ENCODE measurements at places on chromosomes 1 and 21.

- no peaks in the 10 kb centered on the region for H3K36me3 ChIP-seq
- no peak overlapping the region for H3K4me3 ChIP-seq
Measured at GRCh38 chr1:33433509-33434362, 2.8 kb upstream of the PHC2 start.

DNA sequence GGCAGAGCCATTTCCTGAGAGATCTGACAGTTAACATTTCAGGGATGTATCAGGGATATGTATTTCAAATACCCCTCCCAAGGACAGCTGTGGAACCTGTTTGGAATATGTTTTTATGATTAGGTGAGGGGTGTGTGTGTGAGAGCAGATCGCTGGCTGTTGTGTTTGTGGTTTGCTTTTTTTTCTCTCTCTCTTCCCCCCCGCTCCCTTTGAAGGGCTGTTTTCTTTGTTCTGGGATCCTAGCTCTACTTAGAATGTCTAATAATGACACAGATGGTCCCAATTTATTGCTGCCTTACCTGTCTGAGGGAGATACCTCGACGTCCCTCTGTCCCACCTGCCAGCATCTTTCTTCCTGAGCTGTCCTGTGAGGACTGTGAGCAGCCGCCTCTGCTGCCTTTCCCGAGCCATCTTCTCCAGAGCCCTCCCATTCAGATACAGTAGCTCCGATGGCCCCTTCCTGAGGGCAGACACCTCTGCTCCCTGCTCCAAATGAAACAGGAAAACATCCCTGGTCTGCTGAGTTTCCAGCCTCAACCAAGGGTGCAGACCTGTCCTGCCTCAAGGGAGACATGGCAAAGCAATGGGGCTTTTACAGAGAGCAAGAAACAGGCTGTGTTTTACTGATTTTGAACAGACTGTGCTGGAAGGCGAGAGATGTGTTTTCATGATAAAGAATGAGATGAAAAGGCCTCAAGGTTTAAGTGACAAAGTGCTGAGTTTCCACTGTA is 138.0 kb upstream of the TNR start:
- DNase-seq: no peak
- H3K4me1 ChIP-seq: no peaks in the 10 kb centered on the region
- H3K4me3 ChIP-seq: no peak overlapping the region
- no peaks in the 10 kb centered on the region for H3K27me3 ChIP-seq
- no peak overlapping the region for H3K27ac ChIP-seq
- H3K36me3 ChIP-seq: no peaks in the 10 kb centered on the region

DNA sequence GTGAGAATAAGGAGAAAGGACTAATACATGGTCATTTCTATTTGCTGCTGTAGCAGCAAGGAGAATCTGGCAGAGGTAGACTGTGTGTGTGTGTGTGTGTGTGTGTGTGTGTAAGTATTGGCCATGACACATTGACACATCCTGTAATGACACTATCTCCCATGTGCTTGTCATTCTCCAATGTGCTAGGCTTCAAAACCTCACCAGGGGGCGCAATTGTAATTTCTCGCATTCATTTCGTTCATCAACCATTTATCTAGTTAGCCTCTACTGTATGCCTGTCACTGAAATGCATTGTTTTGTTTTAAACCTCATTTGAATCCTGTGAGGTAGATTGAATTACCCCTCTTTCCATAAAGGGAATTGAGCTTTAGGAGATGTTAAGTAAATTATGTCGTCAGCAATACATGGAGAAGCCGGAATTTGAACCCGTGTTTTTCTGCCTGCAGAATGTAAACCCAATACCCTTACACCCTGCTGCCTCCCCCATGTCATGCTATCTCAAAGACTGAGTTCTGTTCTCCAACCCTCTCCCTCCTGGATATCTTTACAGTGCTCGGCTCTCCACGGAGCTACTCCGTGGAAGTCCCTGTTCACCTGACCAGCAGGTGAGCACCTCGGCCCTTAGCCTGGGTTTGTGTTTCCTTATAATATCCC is 100.8 kb downstream of the UCK2 start:
- H3K4me1 ChIP-seq: no peaks in the 10 kb centered on the region
- H3K4me3 ChIP-seq: no peak overlapping the region
- H3K36me3 ChIP-seq: no peaks in the 10 kb centered on the region
- no peak for DNase-seq

DNA sequence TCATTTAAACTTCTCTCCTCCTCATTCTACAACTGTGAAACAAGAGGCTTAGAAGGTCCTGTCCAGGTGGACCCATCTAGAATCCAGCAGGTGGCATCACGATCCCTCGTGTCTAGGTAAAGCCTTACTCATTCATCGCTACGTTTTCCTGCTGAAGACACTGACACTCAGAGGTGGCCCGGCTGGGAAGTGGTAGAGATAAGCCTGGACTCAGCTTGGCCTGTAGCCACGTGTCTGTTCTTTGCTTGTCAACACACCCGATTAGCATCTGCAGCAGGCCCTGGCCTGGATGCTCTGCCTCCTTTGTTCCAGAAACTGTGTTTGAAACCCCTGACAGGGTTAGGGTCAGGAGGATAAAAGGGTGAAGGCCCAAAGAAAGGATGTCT is 43.4 kb downstream of the PARP1 start:
- H3K4me1 ChIP-seq: peaks cover 22% of the 10 kb centered on the region
- peak; percentile 53 for DNase-seq

DNA sequence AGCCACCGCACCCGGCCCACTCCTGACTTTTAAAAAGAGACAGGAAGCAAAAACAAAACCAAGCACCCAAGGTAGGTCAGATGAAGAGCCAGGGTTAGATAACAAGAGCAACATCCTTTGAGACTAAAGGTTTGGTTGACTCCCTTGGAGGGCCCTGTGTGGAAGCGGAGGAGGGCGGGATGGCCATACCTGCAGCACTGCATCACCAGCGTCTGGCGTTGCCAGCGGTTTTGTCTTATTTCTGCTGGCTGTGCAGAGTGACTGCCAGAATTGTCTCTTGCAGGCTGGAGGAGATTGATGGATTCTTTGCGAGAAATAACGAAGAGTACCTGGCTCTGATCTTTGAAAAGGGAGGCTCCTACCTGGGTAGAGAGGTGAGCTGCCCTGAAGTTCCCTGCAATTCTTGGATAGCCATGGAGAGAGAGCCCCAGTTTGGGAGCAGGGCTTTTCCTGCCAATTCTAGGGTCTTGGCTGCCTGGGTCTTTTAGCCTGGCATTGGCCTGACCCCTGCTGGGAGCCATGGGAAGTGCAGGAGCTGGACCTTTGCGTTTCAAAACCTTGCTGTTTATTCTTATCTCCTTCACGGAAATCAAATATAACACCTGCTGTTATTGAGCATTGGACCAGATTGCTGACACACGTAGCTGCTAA is 24.0 kb downstream of the QSOX1 start:
- peak; percentile 52 for DNase-seq
- H3K4me1 ChIP-seq: peaks cover 30% of the 10 kb centered on the region
- no peak overlapping the region for H3K27ac ChIP-seq
- H3K36me3 ChIP-seq: no peaks in the 10 kb centered on the region
- no peaks in the 10 kb centered on the region for H3K27me3 ChIP-seq
- no peak overlapping the region for H3K4me3 ChIP-seq

- DNase-seq: no peak
- H3K4me1 ChIP-seq: no peaks in the 10 kb centered on the region
- peaks cover 12% of the 10 kb centered on the region for H3K27me3 ChIP-seq
- H3K4me3 ChIP-seq: no peak overlapping the region
- no peak overlapping the region for H3K27ac ChIP-seq
Measured at GRCh38 chr1:157181258-157181657, 43.1 kb upstream of the ETV3 start.

- DNase-seq: no peak
- H3K4me3 ChIP-seq: no peak overlapping the region
- H3K36me3 ChIP-seq: peaks cover 6% of the 10 kb centered on the region
Measured at GRCh38 chr1:30724175-30724574, 790 bp upstream of the MATN1 start.

DNA sequence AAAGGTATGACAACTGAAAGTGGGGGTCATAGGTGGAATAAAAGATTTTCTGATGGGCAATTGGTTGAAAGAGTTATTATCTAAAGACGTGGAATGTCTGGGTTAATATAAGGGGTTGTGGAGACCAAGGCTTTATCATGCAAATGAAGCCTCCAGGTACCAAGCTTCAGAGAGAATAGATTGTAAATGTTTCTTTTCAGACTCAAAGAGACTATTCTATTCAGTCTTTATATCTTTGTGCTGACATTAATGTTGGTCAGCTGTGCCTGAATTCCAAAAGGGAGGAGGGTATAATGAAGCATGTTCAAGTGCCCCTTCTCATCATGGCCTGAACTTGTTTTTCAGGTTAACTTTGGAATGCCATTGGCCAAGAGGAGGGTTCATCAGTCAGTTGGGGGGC is 145.3 kb downstream of the SETD4 start:
- no peaks in the 10 kb centered on the region for H3K4me1 ChIP-seq
- no peaks in the 10 kb centered on the region for H3K36me3 ChIP-seq
- no peak overlapping the region for H3K27ac ChIP-seq

DNA sequence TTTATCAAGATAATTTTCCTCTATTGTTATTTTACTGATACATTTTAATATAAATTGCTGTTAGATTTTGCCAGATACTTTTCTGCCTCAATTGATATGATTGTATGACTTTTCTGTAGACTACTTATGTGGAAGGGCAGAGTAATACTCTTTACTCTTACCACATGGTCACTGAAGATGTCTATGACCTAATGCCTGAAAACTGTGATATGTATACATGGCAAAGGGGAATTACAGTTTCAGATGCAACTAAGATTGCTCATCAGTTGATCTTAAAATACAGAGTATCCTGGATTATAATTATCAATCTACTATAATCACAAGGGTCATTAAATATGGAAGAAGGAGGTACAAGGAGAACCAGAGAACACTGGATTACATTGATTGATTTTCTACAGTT is 1528.0 kb downstream of the BRINP3 start:
- H3K27ac ChIP-seq: no peak overlapping the region
- DNase-seq: no peak
- H3K27me3 ChIP-seq: no peaks in the 10 kb centered on the region
- no peaks in the 10 kb centered on the region for H3K36me3 ChIP-seq

DNA sequence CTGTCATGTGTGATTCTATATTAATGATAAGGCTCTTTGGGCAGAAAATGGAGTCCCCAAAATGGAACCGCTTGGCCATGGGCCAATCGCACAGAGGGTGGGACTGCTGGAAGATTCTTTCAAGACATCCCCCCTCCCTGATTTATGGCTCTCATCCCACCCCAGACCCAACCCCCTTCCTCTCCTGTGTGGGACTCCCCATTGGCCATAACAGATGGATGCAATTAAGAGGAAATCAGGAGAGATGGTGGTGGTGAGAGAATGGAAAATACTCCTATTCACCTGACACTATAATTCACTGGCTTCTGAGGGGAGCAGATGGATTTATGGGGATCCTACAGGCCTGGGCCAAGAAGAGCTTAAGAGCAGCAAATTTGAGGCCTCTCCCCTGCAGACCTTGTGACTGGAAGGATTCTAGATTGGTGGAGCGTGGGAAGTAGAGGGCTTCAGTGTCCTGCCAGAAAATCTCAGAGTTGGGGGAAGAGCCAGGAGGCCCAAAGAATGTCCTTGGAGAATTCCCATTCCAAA is 1.7 kb downstream of the IGFN1 start:
- H3K27me3 ChIP-seq: peaks cover 5% of the 10 kb centered on the region
- H3K27ac ChIP-seq: no peak overlapping the region
- DNase-seq: no peak
- no peaks in the 10 kb centered on the region for H3K36me3 ChIP-seq
- peaks cover 9% of the 10 kb centered on the region for H3K4me1 ChIP-seq

DNA sequence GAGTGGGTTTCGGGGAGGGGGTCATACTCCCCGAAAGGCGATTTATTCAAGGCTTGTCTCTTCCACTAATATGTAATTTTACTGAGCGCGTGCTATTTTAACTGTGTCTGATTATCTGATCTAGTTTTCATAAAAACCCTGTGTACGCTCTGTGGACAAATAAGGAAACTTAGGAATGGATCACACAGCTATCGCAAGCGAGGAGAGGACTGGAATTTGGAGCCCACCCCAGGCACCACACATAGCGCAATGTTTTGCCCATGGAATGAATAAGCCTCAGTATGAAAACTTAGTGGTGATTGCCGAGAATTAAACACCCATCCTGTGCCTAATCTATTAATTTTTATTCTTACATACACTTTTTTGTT is 9.8 kb upstream of the RAB42 start:
- H3K27me3 ChIP-seq: no peaks in the 10 kb centered on the region
- H3K36me3 ChIP-seq: peaks cover 30% of the 10 kb centered on the region
- H3K27ac ChIP-seq: peak overlapping the region; percentile 94
- no peak for DNase-seq

GRCh38 chr1:160500321-160500990 is 22.6 kb downstream of the SLAMF6 start:
- no peaks in the 10 kb centered on the region for H3K4me1 ChIP-seq
- no peak overlapping the region for H3K4me3 ChIP-seq
- H3K27ac ChIP-seq: no peak overlapping the region

- no peaks in the 10 kb centered on the region for H3K36me3 ChIP-seq
- DNase-seq: no peak
- no peaks in the 10 kb centered on the region for H3K27me3 ChIP-seq
- peaks cover 10% of the 10 kb centered on the region for H3K4me1 ChIP-seq
- H3K27ac ChIP-seq: no peak overlapping the region
Measured at GRCh38 chr1:236176337-236177336, 34.3 kb downstream of the GPR137B start.

DNA sequence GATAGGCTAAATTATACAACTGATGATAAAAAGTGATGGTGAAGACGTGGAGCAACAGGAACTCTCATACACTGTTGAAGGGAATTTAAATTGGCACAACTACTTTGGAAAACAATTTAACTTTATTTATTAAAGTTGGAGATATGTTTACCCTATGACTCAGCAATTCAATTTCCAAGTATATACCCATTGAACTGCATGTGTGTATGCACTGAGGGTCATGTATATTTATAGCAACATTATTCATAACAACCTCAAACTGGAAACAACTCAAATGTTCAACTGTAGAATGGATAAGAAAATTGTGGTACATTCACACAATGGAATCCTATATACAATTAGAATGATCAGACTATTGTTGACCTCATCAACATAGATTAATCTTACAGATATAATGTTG is 16.5 kb upstream of the BCAS2 start:
- peaks cover 100% of the 10 kb centered on the region for H3K36me3 ChIP-seq
- no peak overlapping the region for H3K4me3 ChIP-seq
- H3K27ac ChIP-seq: no peak overlapping the region
- H3K4me1 ChIP-seq: no peaks in the 10 kb centered on the region
- H3K27me3 ChIP-seq: no peaks in the 10 kb centered on the region
- no peak for DNase-seq

GRCh38 chr1:195584870-195585624 is 1023.2 kb downstream of the KCNT2 start:
- no peaks in the 10 kb centered on the region for H3K36me3 ChIP-seq
- no peak overlapping the region for H3K4me3 ChIP-seq
- H3K4me1 ChIP-seq: no peaks in the 10 kb centered on the region
- DNase-seq: no peak
- no peak overlapping the region for H3K27ac ChIP-seq

DNA sequence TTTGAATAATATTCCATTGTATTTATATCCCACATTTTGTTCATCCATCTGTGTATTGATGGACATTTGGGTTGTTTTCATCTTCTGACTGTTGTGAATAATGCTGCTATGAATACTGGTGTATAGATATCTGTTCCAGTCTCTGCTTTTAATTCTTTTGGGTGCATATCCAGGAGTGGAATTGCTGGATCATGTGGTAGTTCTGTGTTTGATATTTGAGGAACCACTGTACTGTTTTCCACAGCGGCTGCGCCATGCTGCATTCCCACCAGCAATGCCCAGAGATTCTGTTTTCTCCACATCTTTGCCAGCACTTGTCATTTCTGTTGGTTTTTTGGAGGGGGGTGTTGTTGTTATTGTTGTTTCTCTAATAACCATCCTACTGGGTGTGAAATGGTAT is 131.6 kb upstream of the KIF26B start:
- H3K36me3 ChIP-seq: no peaks in the 10 kb centered on the region
- no peak for DNase-seq
- H3K4me1 ChIP-seq: no peaks in the 10 kb centered on the region
- H3K4me3 ChIP-seq: no peak overlapping the region
- H3K27me3 ChIP-seq: no peaks in the 10 kb centered on the region
